Placental pericyte (primary cell): ENCODE measurements at places on chromosomes 4 and X. TPM values are rescaled to one million over a fixed set of nuclear protein-coding genes. Genes with fewer than 3 reads are reported as not detected.

Gene HSFX1
- 0.29 and 0.88 TPM in 2 replicates for total RNA-seq

Gene CDX4
- total RNA-seq: not detected in 2 replicates

Gene RHOXF2
- not detected in 2 replicates for total RNA-seq

Gene UGT2B17
- total RNA-seq: not detected in 2 replicates

Gene ASMT
- 0.22 and 0.57 TPM in 2 replicates for total RNA-seq

Gene TRPC5OS
- not detected in 2 replicates for total RNA-seq

Gene SHROOM3
- 7.9 and 42.5 TPM in 2 replicates for total RNA-seq

Gene PCDH19
- total RNA-seq: under 0.01 and 0.14 TPM in 2 replicates

Gene SHROOM2
- 1.8 and 6.7 TPM in 2 replicates for total RNA-seq

Gene LGI2
- total RNA-seq: not detected in 2 replicates

Gene SSX4B
- total RNA-seq: not detected in 2 replicates

Gene WDR45
- 65.3 and 152 TPM in 2 replicates for total RNA-seq

Gene TRAM1L1
- 0.22 and 1.9 TPM in 2 replicates for total RNA-seq
